ENCODE measurements at places on chromosomes 2 and 18. TPM values are rescaled to one million over a fixed set of nuclear protein-coding genes. Genes with fewer than 3 reads are reported as not detected.

The FEV gene
- not detected for total RNA-seq

The ESPNL gene
- total RNA-seq: 1.4 TPM

The FAP gene
- total RNA-seq: not detected

DNA sequence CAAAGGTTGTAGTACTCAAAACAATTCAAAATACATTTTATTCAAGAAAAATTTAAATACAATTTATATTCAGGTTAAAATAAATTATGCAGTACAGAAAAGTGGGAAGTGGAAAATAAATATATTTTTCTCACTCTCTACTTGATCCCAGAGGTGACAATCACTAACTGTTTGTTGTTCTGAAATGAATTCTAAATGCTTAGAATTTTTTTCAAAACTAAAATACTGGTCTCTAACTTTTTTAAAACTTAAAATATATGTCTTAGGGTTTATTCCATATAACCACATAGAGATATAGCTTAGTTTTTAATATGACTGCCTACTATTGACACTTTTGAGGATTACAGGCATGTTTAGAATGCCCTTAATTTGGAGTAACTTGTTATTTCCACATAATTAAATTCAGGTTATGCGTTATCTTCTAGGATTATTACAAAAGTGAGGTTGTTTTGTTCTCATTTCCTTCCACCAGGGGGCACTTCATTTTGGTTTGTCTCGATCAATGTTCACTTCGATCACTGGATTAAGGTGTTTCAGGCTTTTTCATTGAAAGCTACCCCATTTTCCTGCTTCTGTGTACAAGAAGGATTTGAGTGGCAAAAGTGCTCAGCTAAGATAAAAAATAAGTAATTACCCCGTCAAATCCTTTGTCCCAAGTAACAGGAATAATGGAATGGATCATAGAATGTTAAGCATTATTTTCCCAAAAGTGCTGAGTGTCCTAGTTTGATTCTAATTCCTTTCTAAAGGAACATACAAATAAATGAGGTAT, 27.1 kb upstream of the TFPI start:
- no peak overlapping the region for H3K4me3 ChIP-seq
- peaks cover 16% of the 10 kb centered on the region for H3K4me1 ChIP-seq
- no peaks in the 10 kb centered on the region for H3K27me3 ChIP-seq
- H3K36me3 ChIP-seq: no peaks in the 10 kb centered on the region
- no peak overlapping the region for H3K27ac ChIP-seq

DNA sequence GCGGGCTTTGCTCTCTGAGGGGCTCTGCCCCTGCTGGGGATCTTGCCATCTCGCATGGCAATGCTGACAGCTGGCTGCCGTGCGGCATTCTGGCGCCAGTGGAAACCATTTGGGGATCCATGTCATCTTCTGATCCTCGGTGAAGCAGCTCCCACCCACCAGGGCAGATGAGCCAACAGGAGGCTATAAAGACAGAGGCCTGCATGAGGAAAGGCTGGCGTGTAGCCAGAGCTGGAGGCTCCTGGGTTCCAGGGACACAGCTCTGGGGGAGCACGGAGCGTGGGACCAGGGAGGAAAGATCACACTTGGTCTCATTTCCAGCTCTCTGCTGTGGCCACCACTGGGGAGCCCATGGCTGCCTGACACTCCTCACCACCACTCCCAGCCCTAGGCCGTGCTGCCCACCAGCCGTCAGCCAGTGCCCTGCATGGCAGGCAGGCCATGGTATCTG, 145.8 kb downstream of the ZFP36L2 start:
- H3K4me1 ChIP-seq: peaks cover 35% of the 10 kb centered on the region
- H3K27me3 ChIP-seq: no peaks in the 10 kb centered on the region
- no peak overlapping the region for H3K4me3 ChIP-seq
- H3K27ac ChIP-seq: no peak overlapping the region

DNA sequence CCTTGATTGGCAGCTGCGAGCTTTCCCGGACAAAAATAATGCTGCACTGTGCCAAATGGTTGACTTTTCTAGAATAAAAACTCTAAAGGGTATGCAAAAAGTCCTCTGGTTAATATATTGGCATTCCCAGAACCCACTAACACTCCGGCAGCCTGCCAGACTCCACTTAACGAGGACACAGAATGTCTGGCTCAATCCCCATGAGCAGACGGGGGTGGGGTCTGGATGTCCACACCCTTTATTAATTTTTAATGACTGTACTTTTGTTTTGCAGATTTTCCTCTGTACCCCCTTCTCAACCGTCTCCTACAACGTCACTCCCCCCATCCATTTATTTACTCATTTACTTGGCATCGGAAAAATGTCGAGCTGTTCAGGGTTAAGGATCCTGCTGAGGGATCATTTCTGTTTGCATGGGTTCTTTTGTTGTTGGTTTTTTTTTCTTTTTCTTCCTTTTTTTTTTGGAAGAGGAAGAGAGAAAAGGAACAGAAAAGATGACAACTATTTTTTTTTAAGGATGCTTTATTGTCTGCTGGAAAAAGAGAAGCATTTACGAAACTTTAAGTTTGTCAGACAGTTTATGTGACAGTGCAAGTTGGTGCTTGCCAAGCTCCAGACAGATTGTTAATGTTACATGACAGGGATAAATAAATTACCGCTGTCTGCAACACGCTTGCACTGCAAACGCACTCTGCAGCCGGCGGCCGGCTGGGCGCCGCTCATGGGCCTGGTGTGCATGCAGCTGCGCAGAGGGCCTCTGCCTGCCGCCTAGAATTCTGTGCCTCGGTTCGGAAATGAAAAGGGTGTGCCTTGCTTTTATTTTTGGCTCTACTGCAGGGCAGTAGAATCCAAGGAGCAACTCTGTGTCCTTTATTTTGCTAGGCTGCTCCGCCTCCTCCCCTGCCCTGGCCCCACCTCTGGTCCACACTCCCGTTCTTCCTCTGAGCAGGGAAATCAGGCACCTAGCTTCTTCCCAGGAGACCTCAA, 3.6 kb downstream of the LDLRAD4 start:
- H3K36me3 ChIP-seq: no peaks in the 10 kb centered on the region
- H3K4me1 ChIP-seq: peaks cover 34% of the 10 kb centered on the region
- no peak overlapping the region for H3K27ac ChIP-seq
- no peak overlapping the region for H3K4me3 ChIP-seq

GRCh38 chr18:40485318-40485717, 1469.7 kb upstream of the PIK3C3 start:
- peaks cover 2% of the 10 kb centered on the region for H3K27me3 ChIP-seq
- no peak overlapping the region for H3K4me3 ChIP-seq

- H3K4me1 ChIP-seq: peaks cover 16% of the 10 kb centered on the region
- H3K27ac ChIP-seq: no peak overlapping the region
- no peaks in the 10 kb centered on the region for H3K27me3 ChIP-seq
- peaks cover 36% of the 10 kb centered on the region for H3K36me3 ChIP-seq
- DNase-seq: no peak
Measured at GRCh38 chr18:62576271-62576670, 53.4 kb downstream of the ZCCHC2 start.

GRCh38 chr2:217218269-217219163, 358.7 kb upstream of the TNP1 start:
- no peaks in the 10 kb centered on the region for H3K27me3 ChIP-seq
- no peak overlapping the region for H3K27ac ChIP-seq
- H3K4me3 ChIP-seq: no peak overlapping the region
- H3K4me1 ChIP-seq: peaks cover 5% of the 10 kb centered on the region
- no peak for DNase-seq
- H3K36me3 ChIP-seq: no peaks in the 10 kb centered on the region

DNA sequence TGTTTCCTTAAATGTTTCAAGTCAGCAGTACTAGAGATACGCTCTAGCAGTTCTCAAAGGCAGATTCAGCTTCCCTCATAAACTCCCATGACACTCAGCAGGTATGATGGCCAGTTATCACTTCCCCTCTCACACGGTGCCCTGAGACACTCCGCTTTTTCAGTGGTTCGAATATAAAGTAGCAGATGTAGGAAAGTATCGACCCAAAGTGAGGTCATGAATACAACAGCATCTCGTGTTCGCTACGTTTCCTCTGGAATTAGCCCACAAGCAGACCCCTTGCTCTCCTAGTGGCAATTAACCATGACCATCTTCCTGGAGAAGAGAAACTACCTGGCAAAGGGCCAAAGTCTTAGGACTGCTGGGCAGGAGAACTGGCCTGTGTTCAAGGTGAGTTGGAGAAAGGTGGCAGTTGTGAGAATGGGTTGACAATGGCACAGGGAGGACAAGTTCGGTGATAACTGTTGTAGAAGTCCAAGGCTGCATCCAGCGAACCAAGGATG, 9.3 kb upstream of the AGBL5 start:
- H3K4me3 ChIP-seq: no peak overlapping the region
- DNase-seq: no peak

Measured in WTC11 (cell line).